NCI-H1436 (cell line): ENCODE measurements at places on chromosomes 2 and 18.

DNA sequence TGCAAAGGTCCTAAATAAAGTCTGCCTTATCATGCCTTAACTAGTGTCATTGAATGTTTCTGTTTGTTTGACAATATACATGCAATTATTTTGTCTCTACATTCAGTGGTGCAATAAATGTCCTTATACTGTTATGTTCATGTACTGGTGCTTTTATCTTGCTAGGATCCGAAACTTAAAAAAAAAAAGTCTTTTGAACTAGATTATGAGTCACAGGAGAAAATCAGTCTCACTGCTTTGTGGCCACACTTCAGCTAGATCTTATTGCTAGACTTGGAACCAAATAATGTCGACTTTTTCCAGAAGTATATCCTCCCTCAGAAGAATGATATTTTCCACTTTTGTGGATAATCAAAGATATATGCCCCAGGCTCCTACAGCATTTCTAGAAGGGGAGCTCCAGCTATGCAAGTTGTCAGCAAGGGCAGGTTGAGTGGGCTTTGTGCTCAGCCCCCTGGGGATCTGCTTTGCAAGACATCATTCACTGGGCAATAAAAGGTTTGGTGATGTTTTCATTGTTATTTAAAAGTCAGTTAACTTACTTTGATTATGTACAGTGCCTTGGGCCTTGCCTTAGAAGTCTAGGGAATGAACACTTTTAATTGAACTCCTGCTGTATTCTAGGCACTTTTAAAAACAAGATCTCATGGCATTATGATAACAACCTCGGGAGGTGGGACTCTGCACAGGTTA is 157.1 kb upstream of the LRRTM1 start:
- no peak for DNase-seq

GRCh38 chr2:215845839-215846586 is 167.3 kb downstream of the MREG start:
- DNase-seq: no peak

GRCh38 chr2:164903204-164903603 is 52.1 kb downstream of the SLC38A11 start:
- peak; percentile 38 for DNase-seq

- DNase-seq: no peak
Measured at GRCh38 chr18:13564579-13564978, 161.8 kb downstream of the FAM210A start.
